ENCODE measurements at places on chromosomes 13 and 19. TPM values are rescaled to one million over a fixed set of nuclear protein-coding genes. Genes with fewer than 3 reads are reported as not detected.

Gene C19orf25
- 17.2 TPM for total RNA-seq

Gene F10
- total RNA-seq, result not detected

Gene TMEM255B
- total RNA-seq, result 0.91 TPM

Gene FBN3
- not detected for total RNA-seq

Gene C5AR1
- 1.7 TPM for total RNA-seq

Gene POGLUT2
- 6.7 TPM for total RNA-seq

Gene CCNE1
- 25.2 TPM for total RNA-seq

Gene RNF225
- total RNA-seq, result 0.14 TPM

Gene CD70
- 22.0 TPM for total RNA-seq

Gene TMEM161A
- 29.3 TPM for total RNA-seq

Gene GPR12
- not detected for total RNA-seq

Gene CLC
- not detected for total RNA-seq
